HCT116 (cell line): ENCODE measurements at places on chromosomes 12 and 14. TPM values are rescaled to one million over a fixed set of nuclear protein-coding genes. Genes with fewer than 3 reads are reported as not detected.

- DNase-seq: no peak
- no peaks in the 10 kb centered on the region for H3K36me3 ChIP-seq
- peaks cover 6% of the 10 kb centered on the region; the same call in 1 of the 2 replicates for H3K27me3 ChIP-seq
Measured at GRCh38 chr14:105742531-105742848, 216.1 kb downstream of the TMEM121 start.

DNA sequence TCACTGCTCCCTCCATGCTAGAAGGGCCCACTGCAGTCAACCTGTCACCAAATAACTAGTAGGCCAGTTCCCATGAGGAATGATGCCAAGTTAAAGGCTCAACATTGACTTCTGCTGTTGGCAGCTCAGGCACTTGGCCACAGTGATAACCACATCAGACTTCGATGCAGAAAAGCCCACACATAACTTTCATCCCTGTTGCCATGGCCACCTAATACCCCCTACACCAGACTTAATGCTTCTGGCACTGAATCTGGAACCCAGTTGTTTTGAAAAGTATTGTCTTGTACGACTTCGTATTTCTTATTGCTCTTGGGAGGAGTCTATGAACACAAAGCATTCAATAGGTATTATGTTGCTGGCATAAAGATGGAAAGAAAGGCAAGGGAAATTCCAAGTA lies 44.3 kb upstream of the HELB start:
- H3K4me1 ChIP-seq: no peaks in the 10 kb centered on the region
- no peak overlapping the region for H3K4me3 ChIP-seq
- H3K27ac ChIP-seq: no peak overlapping the region
- H3K36me3 ChIP-seq: no peaks in the 10 kb centered on the region

DNA sequence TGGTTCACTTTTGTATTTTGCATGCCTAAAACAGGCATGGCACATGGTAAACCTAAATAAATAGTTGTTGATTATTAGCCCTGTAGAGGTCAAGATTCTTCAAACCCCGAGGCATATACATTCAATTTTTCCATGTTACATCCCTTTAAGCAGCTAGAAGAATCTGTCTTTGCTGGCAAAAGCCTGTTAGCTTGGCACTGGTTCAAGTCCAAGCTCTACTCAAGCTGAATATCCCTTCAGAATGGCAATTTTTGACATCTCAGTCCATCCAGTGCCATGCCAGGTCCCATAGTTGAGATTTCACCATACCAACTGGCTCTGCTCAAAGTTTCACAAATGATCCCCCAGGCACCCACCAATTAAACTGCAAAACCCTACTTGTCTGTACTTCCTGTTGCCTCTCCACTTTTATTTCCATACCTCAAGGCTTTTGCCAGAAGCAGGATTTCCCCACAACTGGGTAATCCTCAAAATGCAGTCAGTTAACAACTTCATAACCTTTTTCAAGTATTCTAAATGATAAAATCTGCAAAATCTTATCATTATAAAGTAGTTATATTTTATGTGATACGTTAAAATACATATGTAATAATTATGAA lies 9.0 kb upstream of the DCN start:
- no peak overlapping the region for H3K27ac ChIP-seq
- no peaks in the 10 kb centered on the region for H3K36me3 ChIP-seq
- H3K4me3 ChIP-seq: no peak overlapping the region
- no peak for DNase-seq

DNA sequence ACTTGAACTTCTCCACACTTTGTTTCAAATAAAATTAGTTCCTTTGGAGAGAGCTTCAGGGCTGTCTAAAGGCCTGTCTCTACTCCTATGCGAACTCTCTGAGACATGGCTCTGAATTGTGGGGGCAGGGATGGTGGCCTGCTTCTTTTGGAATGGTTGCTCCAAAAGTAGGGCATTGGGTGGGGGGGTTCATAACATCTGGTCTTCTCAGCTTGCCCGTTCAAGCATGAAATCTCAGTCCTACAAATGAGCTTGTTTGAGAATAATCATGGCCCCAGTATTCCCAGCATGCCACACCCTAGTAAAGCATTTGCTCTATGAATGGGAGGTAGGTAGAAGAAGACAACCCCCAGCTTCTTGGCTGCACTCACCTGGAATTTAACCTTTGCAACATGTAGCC lies 6.7 kb downstream of the GPR135 start:
- H3K4me3 ChIP-seq: no peak overlapping the region
- H3K36me3 ChIP-seq: peaks cover 27% of the 10 kb centered on the region; the same call in 1 of the 2 replicates
- no peak overlapping the region for H3K27ac ChIP-seq
- DNase-seq: no peak
- H3K27me3 ChIP-seq: no peaks in the 10 kb centered on the region

GRCh38 chr12:34190054-34190453 lies 167.8 kb downstream of the ALG10 start:
- DNase-seq: no peak
- no peaks in the 10 kb centered on the region for H3K36me3 ChIP-seq
- H3K27me3 ChIP-seq: 0 out of 2 replicates have a peak, but pooled peaks cover 4% of the 10 kb centered on the region
- no peak overlapping the region for H3K27ac ChIP-seq
- no peak overlapping the region for H3K4me3 ChIP-seq

The TMEM121 gene
- 5.5 TPM for total RNA-seq

DNA sequence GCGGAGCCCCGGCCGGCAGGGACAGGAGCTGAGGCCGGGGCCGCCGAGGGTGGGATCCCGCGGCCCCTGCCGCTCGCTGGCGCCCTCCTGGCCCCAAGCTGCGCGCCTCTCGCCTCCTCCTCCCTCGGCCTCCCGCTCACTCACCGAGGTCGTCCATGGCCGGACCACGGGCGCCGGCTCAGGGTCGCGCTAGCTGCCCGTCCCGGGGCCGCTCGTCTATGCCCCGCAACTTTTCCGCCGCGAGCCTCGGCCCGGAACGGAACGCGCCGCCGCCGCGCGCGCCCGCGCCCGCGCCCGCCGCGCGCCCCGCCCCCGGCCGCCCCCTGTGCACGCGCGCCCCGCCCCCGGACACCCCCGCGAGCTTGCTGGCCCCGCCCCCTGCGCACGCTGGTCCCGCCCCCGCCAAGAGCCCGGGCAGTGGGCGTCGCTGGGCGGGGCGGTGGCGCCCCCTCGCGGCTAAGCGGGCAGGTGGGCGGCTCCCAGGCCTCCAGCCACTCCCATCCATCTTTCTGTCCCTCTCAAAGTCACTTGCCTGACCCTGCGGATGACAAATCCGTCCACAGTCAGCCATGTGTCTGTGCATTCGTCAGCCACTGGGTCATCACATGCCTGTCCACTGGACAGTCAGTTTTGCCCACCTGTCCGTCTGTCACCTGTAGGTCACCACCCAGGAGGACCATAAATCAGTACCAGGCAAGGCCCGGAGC lies at the start of gene PXN:
Gene PXN (minus strand): TSS at position 258 of the 707 bp plus-strand sequence. CDS start 101 bp downstream, at position 157.
- DNase-seq: peak; percentile 67
- peak within 1 kb of the TSS; percentile 66 for H3K4me3 ChIP-seq
- H3K27ac ChIP-seq: peak within 1 kb of the TSS; percentile 93
- no peaks in the 10 kb centered on the region for H3K27me3 ChIP-seq
- H3K36me3 ChIP-seq: peaks cover 7% of the 10 kb centered on the region; the same call in 1 of the 2 replicates
- H3K4me1 ChIP-seq: peaks cover 41% of the 10 kb centered on the region

The ATP5MC2 gene
- total RNA-seq: 304 TPM

DNA sequence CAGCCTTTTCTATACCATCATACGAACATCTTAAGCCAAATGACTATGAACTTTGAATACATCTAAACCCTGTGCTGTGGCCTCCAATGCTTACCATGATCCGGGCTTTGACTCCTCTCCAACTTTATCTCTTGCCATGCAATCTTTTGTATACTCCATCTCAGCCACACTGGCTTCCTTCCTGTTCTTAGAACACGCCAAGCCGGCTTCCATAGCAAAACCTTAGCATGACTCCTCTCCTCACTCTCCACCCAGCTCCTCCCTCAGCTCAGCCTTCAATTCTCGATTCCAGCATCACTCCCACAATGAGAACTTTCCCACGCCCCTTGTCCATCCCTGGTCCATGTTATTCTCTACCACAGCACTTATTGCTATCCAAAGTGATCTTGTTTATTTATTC lies 228.3 kb downstream of the NTF3 start:
- peaks cover 14% of the 10 kb centered on the region for H3K27me3 ChIP-seq
- H3K36me3 ChIP-seq: no peaks in the 10 kb centered on the region
- H3K4me3 ChIP-seq: no peak overlapping the region
- no peak for DNase-seq

The PTPN11 gene
- 181 TPM for total RNA-seq

DNA sequence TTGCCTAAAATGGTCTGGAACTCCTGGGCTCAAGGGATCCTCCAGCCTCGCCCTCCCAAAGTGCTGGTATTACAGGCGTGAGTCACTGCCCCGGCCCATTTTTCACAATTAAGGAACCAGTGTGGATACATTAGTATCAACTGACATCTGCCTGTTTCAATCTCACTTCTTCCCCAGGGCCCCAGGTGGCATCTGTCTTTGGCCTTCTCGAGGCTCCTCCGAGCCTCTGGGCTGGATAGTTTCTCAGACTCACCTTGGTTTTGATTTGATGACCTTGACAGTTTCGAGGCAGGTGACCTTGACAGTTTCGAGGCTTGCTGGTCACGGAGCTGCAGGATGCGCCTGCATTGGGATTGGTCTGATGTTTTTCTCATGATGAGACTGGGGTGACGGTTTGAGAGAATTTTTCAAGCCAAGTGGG lies 41.0 kb upstream of the NCOR2 start:
- H3K4me3 ChIP-seq: peak overlapping the region; percentile 26
- no peak for DNase-seq
- peak overlapping the region; percentile 48 for H3K27ac ChIP-seq
- H3K4me1 ChIP-seq: peaks cover 53% of the 10 kb centered on the region

The CD163L1 gene
- 27.0 TPM for total RNA-seq

DNA sequence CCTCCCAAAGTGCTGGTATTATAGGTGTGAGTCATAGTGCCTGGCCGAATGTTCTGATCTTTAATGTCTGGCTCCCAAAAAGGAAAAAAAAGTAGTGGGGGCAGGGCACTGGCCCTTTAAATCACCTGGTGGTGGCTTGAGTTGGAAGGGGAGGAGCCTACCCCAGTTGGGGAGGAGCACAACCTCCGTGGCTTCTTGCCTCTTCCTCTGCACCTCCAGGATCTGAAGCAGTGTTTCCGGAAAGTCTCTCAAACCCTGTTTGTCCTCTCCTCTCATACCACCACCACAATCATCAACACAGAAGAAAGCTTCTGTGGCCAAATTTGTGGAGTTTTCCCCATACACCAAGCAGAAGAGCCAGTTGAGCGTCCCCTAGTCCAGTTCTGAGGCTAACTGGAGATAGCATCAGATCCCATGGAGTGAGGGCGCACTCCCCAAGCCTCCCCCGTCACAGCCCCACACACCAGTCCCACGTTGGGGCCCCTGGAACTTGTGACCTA lies 24.3 kb upstream of the RCOR1 start:
- no peaks in the 10 kb centered on the region for H3K36me3 ChIP-seq
- H3K4me3 ChIP-seq: peak overlapping the region; percentile 41
- peak overlapping the region; percentile 67 for H3K27ac ChIP-seq
- no peaks in the 10 kb centered on the region for H3K27me3 ChIP-seq
- H3K4me1 ChIP-seq: peaks cover 18% of the 10 kb centered on the region
- DNase-seq: peak; percentile 73

DNA sequence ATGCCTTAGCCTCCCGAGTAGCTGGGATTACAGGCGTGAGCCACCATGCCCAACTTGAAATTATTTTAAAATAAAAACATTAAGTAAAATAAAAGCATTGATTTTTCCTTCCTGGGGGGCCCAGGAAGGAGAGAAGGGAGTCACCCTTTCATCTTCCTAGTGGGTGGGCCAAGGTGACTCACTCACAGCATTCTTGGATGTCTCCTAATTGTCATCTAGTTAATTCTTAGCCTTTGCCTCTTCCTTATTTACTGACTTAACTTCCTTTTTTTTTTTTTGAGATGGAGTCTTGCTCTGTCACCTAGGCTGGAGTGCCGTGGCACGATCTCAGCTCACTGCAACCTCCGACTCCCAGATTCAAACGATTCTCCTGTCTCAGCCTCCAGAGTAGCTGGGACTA lies 29.2 kb downstream of the TMEM120B start:
- H3K36me3 ChIP-seq: peaks cover 11% of the 10 kb centered on the region; the same call in 1 of the 2 replicates
- H3K27me3 ChIP-seq: no peaks in the 10 kb centered on the region
- no peak for DNase-seq
- H3K4me3 ChIP-seq: no peak overlapping the region
- peaks cover 23% of the 10 kb centered on the region for H3K4me1 ChIP-seq
- no peak overlapping the region for H3K27ac ChIP-seq

DNA sequence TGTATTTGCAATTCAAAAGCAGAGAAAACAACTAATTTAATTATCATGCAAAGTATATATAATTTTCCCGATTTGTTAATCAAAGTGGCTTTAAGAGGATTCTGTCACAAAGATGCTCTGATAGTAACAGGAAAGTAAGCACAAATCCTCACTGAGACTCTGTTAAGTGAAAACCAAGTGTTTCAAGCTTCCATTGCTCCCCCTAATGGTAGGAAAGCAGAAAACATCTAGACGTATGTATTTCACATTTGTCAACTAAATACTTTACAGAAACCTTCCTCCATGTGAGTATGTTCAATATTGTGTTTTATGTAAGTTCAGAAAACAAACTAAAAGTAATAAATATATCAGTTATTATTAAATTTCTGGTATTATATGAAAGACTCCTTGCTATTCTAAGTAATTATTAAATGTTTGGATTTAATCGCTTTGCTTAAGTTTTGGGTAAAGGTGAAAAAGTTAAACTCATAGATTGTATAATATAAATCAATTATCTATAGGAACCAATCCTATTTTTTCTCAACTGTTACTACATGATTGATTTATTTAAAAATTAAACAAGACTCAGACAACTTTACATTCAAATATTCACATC lies 1.5 kb upstream of the NTS start:
- no peak overlapping the region for H3K27ac ChIP-seq
- H3K4me1 ChIP-seq: no peaks in the 10 kb centered on the region
- no peak overlapping the region for H3K4me3 ChIP-seq
- H3K27me3 ChIP-seq: no peaks in the 10 kb centered on the region

GRCh38 chr12:105993766-105994555 lies 144.8 kb downstream of the NUAK1 start:
- DNase-seq: no peak
- peaks cover 53% of the 10 kb centered on the region for H3K27me3 ChIP-seq
- H3K4me3 ChIP-seq: no peak overlapping the region

DNA sequence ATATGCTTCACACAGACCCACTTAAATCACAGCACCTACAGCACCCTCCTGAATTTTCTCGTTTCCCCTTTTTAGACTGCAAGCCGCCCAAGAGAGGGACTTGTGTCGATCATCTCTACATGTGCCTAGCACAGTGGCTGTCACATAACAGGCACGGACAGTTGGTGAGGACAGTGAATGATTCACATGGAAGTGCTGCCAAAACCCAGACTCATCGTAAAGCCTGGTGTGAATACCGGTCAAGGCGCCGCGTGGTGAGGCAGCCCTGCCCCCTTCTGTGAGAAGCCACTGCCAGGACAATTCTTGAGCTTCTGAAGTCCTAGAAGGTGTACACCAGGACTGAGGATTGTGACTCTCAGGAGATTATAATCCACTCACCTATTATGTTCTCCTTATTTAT lies 44.3 kb downstream of the ATG2B start:
- no peak overlapping the region for H3K27ac ChIP-seq
- H3K27me3 ChIP-seq: no peaks in the 10 kb centered on the region
- no peak overlapping the region for H3K4me3 ChIP-seq
- no peaks in the 10 kb centered on the region for H3K4me1 ChIP-seq
- DNase-seq: no peak

GRCh38 chr14:105859717-105860614 lies 333.6 kb downstream of the TMEM121 start:
- H3K27ac ChIP-seq: no peak overlapping the region
- DNase-seq: no peak
- H3K27me3 ChIP-seq: no peaks in the 10 kb centered on the region
- no peak overlapping the region for H3K4me3 ChIP-seq
- H3K36me3 ChIP-seq: no peaks in the 10 kb centered on the region
